ENCODE measurements at places on chromosomes 7 and 10. TPM values are rescaled to one million over a fixed set of nuclear protein-coding genes. Genes with fewer than 3 reads are reported as not detected.

Gene CSGALNACT2
- 5.9 TPM for total RNA-seq

Gene IKZF1
- total RNA-seq = not detected

Gene TWIST1
- 2.2 TPM for total RNA-seq

Gene KLF14
- total RNA-seq = 1.6 TPM

Gene ASZ1
- not detected for total RNA-seq

GRCh38 chr10:110444004-110444337 lies 53.7 kb upstream of the DUSP5 start:
- H3K4me1 ChIP-seq = peaks cover 23% of the 10 kb centered on the region
- DNase-seq = peak; percentile 44
- H3K36me3 ChIP-seq = no peaks in the 10 kb centered on the region
- no peak overlapping the region for H3K4me3 ChIP-seq
- no peak overlapping the region for H3K27ac ChIP-seq

- no peak for DNase-seq
- no peaks in the 10 kb centered on the region for H3K27me3 ChIP-seq
- H3K4me3 ChIP-seq = no peak overlapping the region
- H3K4me1 ChIP-seq = peaks cover 6% of the 10 kb centered on the region
Measured at GRCh38 chr7:45069444-45070253, 19.1 kb downstream of the NACAD start.

- H3K36me3 ChIP-seq = no peaks in the 10 kb centered on the region
- H3K27ac ChIP-seq = no peak overlapping the region
- H3K4me3 ChIP-seq = no peak overlapping the region
- H3K27me3 ChIP-seq = no peaks in the 10 kb centered on the region
Measured at GRCh38 chr7:139845443-139845805, 16.4 kb downstream of the TBXAS1 start.

GRCh38 chr7:45080958-45081669 lies 7.7 kb downstream of the NACAD start:
- peaks cover 13% of the 10 kb centered on the region for H3K36me3 ChIP-seq
- H3K27me3 ChIP-seq = no peaks in the 10 kb centered on the region
- no peak overlapping the region for H3K27ac ChIP-seq

DNA sequence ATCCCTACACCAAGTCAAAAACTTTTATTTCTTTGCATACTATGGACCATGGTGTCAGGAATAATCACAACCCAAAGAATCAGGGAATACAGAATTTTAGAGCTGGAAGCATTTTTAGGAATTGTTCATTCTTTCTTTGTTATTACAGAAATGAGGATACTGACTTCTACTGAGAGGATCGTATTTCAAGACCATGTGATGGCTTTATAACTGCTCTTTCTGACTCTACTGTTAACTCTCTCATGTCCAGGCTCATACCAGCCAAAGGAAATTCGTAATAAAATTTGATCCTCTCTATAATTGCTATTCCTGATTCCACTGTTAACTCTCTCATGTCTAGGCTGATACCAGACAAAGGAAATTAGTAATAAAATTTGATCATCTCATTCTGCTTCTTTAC lies 1050.9 kb upstream of the C7orf33 start:
- H3K27ac ChIP-seq = no peak overlapping the region
- H3K36me3 ChIP-seq = no peaks in the 10 kb centered on the region
- H3K27me3 ChIP-seq = no peaks in the 10 kb centered on the region
- DNase-seq = no peak
- no peak overlapping the region for H3K4me3 ChIP-seq

DNA sequence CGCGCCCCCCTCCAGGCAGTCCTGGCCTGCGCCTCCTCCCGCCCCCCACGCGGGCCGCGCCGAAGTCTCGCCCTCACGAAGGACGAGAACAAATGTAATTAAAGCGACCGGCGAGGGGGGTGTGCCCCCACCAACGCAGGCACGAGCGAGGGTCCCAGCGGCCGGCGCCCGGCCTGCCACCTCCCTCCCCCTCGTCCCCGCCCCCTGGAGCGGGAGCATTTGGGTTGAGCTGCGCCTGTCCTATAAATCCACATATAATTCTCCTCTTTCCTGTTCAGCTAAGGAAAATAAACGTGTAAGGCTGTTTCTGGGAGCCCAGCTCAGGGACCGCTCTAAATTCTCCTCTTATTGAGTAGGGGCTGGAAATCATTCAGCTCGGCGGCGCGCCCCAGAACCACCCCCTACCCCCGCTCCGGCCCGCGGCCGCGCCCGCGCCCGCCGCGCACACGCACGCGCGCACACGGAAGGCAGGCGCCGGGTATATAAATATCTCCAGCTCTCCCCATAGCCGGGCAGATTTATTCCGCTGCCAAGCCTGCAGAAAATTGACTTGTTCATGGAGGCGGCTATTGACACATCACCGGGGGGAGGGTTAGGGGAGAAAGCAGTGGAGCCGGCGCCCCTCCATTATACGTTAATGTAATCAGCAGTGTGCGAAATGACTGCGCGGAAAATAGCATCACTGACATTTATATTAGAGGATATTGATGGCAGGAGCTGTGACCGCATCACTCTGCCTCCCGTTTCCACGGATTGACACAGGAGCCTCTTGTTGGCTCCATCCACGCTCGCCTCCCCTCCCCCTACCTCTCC lies 61.6 kb upstream of the BTRC start:
- no peaks in the 10 kb centered on the region for H3K27me3 ChIP-seq
- DNase-seq = peak; percentile 94
- H3K4me3 ChIP-seq = peak overlapping the region; percentile 65
- peak overlapping the region; percentile 94 for H3K27ac ChIP-seq
- no peaks in the 10 kb centered on the region for H3K36me3 ChIP-seq

DNA sequence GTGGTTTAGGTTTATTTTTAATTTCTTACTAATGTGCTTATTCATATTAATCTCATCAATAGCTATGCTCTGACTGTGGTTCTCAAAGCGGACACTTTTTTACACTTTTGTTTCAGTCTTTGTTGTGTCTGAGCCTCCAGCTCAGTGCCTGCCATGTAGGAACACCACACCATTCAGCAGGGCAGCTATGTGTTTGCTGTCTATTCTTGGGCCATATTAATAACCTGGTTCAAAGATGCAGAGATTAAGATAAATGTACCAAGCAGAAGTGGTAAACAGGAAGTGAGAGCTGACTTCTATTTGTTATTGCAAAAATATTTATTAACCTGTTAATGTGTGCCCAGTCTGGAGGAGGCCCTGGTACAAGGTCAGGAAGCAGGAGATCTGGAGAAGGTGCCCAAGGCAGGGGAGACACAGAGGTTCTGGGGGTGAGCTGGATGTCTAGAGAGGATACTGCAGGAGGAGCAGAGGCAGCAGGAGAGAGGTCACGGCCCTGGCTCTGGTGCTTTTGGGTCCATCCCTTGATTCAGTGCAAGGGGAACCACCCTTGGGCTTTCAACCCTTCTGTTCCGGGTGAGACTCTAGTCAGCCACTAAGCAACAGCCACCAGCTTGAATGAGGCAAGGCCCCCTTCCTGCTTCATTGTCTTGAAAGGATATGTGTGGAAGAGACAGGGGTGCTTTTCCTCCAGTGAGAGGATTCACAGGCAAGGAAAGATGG lies 1.9 kb downstream of the TBXAS1 start:
- H3K4me3 ChIP-seq = no peak overlapping the region
- H3K36me3 ChIP-seq = no peaks in the 10 kb centered on the region
- no peak overlapping the region for H3K27ac ChIP-seq

DNA sequence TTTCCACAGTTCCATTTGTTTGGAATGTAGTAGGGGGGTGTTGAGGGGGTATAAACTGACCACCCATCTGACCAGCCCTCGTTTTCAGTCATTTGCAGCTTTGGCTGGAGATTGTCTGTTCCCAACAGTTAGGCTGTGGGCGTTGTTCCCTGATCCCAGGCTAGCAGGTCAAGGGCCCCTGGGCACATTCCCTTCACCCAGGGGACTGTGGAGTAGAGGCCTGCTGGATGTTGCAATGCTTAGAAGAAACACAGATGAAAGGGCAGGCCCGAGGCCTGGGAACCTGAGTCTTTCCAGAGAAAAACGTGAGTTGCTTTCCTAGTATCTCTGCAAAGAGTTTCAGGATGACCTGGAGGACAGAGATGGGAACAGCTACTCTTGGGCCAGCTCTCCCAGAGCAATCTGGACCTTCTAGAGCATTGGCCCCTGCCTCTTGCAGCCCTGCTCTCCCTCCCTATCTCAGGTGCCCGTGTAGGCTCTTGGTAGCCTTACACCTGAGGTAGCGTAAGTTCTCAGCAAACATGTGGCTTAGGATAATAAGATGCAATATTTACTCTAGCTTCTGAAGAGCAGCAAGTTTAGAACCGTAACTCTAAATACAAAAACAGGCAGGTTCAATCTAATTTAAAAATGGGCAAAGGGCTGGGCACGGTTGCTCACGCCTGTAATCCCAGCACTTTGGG lies 99.4 kb upstream of the EFCAB10 start:
- H3K27ac ChIP-seq = no peak overlapping the region
- no peaks in the 10 kb centered on the region for H3K36me3 ChIP-seq
- no peak overlapping the region for H3K4me3 ChIP-seq
- no peaks in the 10 kb centered on the region for H3K27me3 ChIP-seq

GRCh38 chr10:130547368-130547767 lies 411.2 kb downstream of the GLRX3 start:
- no peaks in the 10 kb centered on the region for H3K27me3 ChIP-seq
- H3K4me1 ChIP-seq = no peaks in the 10 kb centered on the region
- H3K4me3 ChIP-seq = no peak overlapping the region
- no peak overlapping the region for H3K27ac ChIP-seq
- no peaks in the 10 kb centered on the region for H3K36me3 ChIP-seq
- DNase-seq = no peak

DNA sequence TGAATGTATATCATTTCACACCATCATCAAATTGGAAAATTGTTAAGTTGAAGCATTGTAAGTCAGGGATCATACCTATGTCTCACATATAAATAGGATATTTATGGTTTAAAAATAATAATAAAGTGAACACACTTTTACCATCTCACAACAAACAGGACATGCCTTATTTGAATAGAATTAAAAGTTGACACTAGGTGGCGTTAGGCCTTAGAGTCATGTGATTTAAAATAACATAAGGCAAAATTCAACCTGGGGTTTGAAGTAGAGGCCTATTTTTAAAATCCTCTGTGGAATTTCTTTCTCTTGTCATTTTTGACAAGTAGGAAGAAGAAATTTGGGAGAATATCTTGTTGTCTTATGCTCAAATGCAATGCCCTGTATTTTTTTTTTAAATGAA lies 184.7 kb upstream of the PCDH15 start:
- no peak overlapping the region for H3K4me3 ChIP-seq
- no peaks in the 10 kb centered on the region for H3K36me3 ChIP-seq
- H3K27ac ChIP-seq = no peak overlapping the region

GRCh38 chr7:20417260-20417659 lies 86.6 kb downstream of the ITGB8 start:
- DNase-seq = no peak
- 0 out of 2 replicates have a peak, but pooled peaks cover 6% of the 10 kb centered on the region for H3K36me3 ChIP-seq
- no peaks in the 10 kb centered on the region for H3K27me3 ChIP-seq
- no peaks in the 10 kb centered on the region for H3K4me1 ChIP-seq

DNA sequence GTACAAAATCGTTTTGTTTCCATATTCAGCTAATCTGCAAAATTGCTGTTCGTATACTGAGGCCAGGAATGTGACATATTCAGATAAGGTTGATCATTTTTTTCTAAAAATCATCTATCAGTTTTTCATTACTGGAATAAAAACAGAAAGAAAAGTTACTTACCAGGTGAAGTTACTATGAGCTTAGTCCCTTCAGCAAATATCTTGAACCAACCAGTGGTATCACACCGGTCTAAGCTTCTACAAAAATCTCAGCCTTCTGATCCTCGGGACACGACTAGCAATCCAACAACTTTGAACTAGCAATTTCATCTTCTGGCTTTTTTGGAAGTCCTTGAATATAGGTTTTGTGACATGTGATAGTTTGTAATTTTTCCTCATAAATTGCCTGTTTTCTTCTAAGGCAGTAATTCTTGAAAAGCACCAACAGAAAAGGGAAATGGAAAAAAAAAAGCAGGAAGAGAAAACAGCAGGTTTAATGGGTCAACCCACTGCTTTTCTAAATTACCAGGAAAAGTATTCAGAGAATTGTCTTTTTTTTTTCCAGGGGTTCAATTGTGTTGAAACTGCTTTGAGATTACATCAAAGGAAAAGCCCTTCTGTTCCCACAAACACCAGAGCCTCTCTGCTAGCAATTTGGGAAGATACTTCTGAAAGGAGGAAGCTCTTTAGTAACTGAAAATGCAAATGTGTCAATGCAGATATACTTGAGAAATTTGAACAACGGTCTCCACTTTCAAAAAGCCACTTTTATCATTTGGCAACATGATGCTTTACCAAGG lies 2.9 kb upstream of the TARP start:
- no peak for DNase-seq
- H3K27ac ChIP-seq = no peak overlapping the region
- H3K4me3 ChIP-seq = no peak overlapping the region
- H3K4me1 ChIP-seq = no peaks in the 10 kb centered on the region
- no peaks in the 10 kb centered on the region for H3K36me3 ChIP-seq
- H3K27me3 ChIP-seq = no peaks in the 10 kb centered on the region

DNA sequence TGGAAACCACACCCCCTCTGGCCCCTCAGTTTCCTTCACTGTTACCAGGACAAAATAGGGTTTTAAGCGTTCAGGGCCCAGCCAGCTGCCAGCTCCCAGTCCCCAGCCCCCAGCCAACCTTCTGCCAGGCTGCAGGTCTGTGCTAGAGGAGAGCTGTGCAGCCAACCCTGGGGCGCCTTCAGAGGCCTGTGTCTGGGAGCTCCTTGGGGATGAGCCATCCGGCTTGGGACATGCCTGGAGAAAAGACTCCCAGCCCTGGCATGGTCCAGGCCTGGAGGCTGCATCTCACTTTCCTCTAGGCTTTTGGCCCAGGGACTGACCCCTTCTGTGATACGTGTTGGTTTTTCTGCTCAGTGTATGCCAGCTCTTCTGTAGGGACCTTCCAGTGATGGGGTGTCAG lies 487.6 kb upstream of the MGMT start:
- DNase-seq = no peak
- no peak overlapping the region for H3K27ac ChIP-seq
- no peaks in the 10 kb centered on the region for H3K36me3 ChIP-seq
- no peak overlapping the region for H3K4me3 ChIP-seq
- no peaks in the 10 kb centered on the region for H3K4me1 ChIP-seq

GRCh38 chr10:89471110-89471809 lies 56.9 kb downstream of the IFIT5 start:
- no peak overlapping the region for H3K27ac ChIP-seq
- H3K36me3 ChIP-seq = no peaks in the 10 kb centered on the region

DNA sequence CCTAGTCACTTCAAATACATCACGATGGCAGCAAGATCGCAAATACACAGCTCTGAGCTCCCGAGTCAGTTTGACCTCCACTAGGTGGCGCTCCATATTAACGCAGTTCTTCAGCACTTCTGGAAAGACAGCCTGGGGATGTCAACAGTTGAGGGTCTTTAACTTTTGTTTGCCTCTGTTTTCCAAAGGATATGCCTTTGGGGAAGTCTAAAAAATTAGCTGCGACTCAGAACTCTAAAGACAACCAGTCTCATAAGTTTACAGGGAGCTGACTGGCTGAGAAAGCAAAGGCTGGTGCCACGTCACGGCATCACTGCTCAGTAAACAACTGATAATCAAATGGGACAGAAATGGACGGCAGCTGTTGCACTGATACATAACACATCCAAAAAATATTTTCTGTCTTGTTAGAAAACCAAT lies 458.8 kb downstream of the SORCS1 start:
- peaks cover 4% of the 10 kb centered on the region for H3K36me3 ChIP-seq
- no peak overlapping the region for H3K4me3 ChIP-seq
- H3K4me1 ChIP-seq = no peaks in the 10 kb centered on the region
- no peak overlapping the region for H3K27ac ChIP-seq
- DNase-seq = peak; percentile 92
